NCI-H1436 treated with DMSO at 0.1 percent for 48 hours (cell line): ENCODE measurements at places on chromosomes 16 and 17.

- DNase-seq: no peak
These were observed 753.2 kb upstream of the EEF2KMT start for GRCh38 chr16:5850632-5851392.

- DNase-seq: no peak
These were observed 7.7 kb downstream of the GINS3 start for GRCh38 chr16:58399718-58400633.

DNA sequence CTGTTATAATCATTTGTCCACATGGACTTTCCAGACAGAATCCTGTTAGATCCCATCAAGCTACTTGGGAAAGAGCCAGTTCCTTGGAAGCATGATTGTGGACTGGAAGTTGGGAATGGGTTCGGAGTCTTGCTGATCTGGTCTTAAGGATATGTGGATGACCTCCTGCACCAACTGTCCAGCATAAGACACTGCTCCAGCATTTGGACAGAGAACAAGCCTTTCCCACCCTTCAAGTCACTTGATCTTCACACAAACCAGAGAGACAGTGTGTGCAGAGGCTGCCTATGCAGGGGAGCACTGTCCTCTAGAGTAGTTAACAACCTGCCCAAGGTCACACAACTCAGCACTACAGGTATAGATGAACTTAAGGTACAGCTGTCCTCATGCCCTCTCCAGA lies 5.8 kb upstream of the MT1B start:
- DNase-seq: no peak

DNA sequence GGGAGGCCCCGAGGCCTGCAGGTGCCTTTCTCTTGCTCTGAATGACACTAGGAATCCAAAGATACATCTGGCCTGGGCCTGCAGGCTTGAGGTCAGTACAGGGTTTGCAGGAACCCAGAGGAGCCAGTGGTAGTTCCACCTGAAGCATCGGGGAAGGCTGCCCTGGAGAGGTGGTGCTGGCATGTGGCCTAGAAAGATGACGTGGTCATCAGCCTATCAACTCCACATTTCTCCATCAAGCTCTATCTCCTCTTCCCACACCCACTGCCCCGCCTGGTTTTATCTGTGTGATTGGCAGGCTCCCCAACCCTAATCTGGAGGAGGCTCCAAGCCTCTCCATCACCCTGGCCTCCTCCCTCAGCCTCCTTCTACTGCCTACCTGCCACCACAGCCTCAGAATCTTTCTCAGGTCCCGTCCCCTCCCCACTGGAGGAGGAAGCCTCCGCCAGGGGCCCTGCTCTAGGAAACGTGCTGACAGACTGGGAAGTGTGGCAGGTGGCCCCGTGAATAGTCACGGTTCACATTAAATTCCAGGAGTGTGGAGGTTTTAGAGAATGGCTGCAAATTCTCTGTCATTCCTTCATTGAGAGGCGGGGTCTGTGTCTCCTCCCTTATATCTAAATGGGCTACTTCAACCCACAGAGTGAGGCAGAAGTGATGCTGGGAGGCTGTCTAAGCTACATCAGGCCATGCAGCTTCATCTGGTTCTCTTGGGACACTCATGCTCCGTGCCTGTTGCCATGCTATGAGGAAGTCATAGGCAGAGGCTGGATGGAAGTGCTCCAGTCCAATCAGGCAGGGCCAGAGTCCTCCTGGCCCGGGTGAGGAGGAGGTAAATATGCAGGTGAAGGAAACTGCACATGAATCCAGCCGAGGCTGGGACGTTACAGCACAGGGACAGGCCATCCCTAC lies 11.4 kb upstream of the MAP2K3 start:
- no peak for DNase-seq

GRCh38 chr16:24673155-24673554 lies 56.3 kb upstream of the TNRC6A start:
- DNase-seq: no peak

- no peak for DNase-seq
These were observed 4.6 kb upstream of the CLDN9 start for GRCh38 chr16:3007957-3008689.

DNA sequence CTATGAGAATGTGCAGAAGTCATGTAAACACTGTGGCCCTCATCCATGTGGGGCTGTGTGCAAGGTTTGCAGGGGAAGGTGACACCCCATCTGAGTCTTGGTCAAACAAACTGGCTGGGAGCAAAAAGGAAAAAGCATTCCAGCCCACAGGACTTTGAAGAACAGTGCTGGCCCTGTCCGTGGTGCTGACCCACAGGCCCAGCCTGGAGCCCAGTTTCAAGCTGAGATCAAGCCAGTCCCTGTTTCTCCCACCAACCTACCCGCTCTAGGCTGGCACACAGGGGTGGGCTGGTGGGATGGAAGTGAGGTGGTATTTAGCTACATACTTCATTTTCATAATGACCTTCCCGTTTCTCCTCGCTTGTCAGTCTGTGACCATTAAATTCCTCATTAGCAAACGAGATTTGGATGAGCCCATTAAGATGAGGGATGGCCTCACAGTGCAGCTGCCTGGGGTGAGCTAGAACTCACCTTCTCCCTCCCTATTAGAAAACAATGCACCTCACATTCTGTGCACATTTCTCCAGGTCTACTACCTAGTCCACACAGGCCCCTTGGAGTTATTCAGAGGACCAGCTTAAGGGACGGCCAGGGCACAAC lies 12.6 kb upstream of the RPL38 start:
- DNase-seq: no peak

DNA sequence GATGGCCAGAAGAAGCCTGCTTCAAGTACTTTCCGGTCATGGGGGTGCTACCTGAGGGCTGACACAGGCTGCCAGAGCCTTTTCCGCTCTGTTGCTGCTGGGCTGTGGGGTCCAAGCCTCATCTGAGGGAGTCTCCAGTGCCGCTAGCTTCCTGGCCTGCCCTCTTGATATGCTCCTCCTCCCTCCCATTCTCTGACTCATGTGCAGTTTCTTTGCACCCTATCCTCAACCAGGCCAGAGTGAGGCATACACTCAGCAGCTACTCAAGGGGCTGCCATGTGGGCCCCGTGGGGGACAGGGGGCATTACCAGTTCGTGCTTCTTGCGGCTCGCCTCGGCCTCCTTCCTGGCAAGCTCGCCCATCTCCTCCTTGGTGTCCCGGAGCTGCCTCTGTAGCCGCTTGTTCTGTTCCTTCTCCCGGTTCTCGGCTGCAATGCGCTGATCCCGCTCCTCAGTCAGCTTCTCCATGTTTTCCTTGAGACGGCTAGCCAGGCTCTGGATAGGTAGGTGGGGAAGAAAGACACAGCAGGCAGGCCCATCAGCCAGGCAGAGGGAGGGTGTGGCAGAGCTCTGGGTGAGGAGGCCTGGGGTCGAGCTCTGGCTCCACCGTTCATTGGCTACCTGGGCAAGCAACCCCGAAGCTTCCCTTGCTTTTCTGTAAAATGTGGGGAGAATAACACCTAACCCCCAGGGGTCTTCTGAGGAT lies 43.8 kb downstream of the PIPOX start:
- no peak for DNase-seq

DNA sequence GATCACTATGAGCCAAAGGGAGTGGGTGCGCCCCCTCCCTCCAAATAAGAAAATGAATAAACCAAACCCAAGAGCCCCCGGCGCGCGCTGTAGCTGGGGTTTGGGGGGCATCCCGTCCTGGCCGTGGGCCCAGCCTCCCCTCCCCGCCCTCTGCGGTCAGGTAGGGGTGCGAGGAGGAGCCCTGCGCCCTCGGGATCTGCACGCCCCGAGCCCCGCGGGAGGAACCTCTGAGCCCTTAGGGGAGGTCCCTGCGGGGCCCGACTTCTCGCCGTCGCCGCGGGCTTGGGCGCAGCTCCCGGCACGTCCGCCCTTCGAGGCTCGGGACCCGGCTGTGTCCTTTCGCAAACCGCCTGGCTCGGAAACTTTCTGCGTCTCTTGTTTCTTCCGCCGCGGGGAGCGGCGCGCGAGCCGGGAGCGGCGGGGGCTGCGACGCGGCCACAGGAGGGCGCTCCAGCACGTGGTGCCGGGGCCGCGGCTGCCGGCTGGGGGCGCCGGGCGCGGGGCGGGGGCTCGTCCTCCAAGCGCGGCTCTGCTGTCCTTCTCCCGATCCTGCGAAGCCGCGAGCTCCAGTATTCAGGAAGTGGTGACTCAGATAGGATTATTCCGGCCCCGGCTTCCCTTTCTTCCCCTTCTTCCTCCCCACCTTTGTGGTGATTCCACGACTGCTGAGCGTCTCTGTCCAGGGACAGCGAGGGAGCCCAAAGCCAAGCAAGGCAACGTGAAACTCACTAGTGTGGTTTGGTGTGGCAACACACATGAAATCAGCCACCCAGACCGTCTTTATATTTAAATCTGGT lies 1.6 kb downstream of the PITPNC1 start:
- DNase-seq: peak; percentile 33

DNA sequence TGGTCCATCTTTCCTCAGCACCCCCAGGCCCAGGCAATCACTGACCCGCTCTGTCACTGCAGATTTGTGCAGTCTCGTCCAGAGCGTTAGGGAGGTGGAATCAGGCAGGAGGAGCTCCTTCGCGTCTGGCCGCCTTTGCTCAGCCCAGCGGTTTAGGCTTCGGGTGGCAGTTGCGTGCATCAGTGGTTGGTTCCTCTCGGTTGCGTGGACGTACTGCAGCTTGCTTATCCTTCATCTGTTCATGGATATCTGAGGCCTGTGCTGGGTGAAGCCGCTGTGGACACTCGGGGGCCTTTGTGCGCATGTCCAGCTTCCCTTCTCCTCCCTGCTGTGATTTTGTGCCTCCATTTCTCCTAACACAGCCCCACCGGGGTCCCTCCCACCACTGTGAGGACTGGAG lies 4.7 kb upstream of the P2RX1 start:
- DNase-seq: no peak

GRCh38 chr16:68296291-68296690 lies 14.5 kb downstream of the SLC7A6OS start:
- no peak for DNase-seq

DNA sequence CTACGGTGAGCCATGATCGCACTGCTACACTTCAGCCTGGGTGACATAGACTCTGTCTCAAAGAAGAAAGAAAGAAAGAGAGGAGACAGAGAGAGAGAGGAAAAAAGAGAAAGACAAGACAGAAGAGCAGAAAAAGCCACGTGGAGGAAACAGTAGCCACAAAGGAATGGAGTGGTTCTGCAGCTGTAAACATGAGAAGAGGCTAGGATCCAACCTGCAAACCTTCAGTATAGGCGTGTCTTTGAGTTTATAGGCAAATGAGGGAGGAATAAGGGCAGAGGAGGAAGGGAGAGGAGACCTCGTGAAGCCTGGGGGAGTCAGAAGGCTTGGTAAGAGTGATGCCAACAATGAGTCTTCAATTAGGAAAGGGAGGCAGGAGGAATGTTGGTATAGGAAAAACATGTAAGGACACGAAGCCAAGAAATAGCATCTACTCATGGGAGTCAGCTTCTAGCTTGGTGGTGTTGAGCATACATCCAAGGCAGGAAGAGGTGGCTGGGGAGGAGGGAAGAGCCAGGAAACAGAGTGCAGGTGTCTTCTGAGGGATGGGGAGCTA lies 3.9 kb downstream of the MED9 start:
- DNase-seq: no peak
